ENCODE measurements at places on chromosomes 11 and 22.

DNA sequence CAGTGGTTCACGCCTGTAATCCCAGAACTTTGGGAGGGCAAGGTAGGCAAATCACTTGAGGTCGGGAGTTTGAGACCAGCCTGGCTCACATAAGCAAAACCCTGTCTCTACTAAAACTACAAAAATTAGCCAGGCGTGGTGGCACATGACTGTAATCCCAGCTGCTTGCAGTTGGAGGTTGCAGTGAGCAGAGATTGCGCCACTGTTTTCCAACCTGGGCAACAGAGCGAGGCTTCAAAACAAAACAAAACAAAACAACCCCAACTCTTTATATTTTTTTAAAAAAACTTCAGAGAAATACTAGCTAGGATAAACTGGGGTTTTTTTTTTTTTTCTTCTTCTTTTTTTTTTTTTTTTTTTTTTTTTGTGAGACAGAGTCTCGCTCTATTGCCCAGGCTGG is 31.8 kb upstream of the RAPSN start:
- no peak for DNase-seq

GRCh38 chr22:35045451-35045850 is 20.5 kb upstream of the ISX start:
- DNase-seq, result no peak

- no peak for DNase-seq
These were observed at the start of gene PYGM for GRCh38 chr11:64759722-64760719. TSS of gene PYGM (minus strand) at chr11:64759974. CDS start at chr11:64759898, 76 bp downstream.

DNA sequence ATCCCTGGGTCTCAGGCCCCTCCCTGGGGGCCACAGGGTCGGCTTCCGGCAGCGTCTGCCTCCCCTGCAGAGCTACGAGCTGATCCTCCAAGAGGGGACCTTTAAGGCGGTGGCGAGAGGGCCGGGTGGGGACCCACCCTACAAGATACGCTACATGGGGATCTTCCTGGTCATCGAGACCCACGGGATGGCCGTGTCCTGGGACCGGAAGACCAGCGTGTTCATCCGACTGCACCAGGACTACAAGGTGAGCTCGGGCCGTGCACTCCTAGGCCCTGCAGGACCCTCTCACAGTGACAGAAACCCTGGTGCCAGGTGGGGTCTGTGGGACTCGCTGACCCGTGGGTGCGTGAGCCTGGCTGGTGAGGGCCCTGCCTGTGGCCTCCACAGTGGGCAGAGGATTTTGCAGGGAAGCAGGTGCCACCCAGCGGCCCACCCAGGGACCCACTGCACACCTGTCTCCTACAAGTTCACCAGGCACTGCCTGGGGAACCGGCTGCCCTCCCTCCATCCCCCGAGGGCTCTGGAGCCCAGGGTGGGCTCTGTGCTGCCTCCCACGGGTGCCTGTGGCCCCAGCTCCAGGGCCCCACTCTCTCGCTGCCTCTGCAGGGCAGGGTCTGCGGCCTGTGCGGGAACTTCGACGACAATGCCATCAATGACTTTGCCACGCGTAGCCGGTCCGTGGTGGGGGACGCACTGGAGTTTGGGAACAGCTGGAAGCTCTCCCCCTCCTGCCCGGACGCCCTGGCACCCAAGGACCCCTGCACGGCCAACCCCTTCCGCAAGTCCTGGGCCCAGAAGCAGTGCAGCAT is 13.7 kb downstream of the MUC5B start:
- DNase-seq, result no peak

DNA sequence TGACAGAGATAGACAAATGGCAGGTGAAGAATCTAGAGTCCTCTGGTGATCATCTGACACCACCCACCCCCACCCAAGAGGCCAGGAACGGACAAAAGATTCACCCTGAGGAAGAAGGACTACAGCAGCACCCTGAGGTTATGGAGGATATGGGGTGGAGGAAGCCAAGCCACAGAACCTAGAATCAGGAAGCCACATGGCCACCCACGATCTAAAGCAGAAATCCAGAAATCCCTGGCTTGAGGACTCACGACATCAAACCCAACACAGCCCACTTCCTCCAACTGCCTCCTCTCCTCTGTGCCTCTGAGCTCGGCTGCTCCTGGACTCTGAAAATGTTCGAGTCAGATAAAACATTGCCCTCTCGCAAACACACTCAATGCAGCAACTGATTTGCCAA is 364.3 kb downstream of the SHANK2 start:
- no peak for DNase-seq
